Activated naive CD4-positive, alpha-beta T cell treated with anti-CD3 and anti-CD28 coated beads, Interleukin-2, amount 50 U/mL, for 16 hours (primary cell): ENCODE measurements at places on chromosomes 16 and 17.

DNA sequence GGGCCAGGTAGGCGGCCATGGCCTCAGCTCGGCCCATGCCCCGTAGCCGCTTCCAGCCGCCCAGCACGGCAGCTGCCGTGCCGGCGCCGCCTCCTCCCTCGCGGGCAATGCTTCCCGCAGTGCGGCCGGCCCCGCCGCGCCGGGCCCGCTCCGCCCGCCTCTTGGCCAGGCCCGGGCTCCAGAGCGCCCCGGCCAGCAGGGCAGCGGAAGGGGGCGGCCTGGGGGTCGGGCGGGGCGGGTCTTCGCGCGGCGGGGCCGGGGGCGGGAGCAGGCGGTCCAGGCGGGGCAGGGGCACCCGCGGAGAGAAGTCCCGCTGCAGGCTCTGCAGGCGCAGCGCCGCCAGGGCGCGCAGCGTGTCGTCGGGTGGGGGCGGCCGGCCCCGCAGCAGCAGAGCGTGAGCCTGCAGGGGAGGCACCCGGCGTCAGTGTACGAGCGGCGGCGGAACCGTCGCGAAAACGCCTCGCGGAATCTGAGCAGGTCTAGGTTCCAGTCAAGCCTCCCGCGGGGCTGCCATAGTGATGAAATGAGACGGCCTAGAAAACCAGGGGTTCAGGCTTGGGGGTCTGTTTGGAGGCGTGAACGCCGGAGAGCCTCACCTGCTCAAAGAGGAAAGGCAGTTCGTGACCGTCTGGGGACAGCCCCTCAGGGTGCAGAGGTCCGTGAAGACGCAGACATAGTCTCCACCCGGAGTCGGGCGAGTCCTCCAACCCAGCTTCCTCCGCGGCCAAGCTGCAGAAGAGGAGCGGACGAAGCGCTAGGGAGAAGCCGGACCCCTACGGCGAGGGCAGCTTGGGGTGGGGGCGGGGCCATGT lies 6.6 kb downstream of the PLEKHH3 start:
- DNase-seq: peak; percentile 64

DNA sequence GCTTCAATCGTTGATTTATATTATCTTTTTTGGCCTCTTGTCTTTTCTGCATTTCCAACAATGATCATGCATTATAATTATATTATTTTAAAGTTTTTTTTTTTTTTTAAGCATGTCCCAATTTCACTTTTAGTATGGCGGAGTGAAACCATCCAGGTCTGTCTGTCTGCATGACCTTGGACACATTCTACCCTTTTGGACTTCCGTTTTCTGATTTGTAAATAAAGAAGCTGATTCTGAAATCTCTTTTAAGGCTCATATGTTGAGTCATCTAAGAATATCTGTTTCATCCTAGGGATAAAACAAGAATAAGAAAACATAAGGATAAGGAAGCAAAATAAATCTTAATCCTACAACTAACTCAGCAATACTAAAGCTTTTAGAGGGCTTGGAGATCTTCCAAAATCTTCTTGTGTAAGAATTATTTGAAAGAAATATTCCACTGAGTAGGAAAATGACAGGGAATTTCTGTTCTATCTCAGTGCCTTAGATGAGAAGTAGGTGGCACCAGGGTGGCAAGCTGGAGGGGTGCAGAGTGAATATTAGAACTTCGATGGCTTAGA lies 195.7 kb upstream of the TOX3 start:
- DNase-seq: no peak

DNA sequence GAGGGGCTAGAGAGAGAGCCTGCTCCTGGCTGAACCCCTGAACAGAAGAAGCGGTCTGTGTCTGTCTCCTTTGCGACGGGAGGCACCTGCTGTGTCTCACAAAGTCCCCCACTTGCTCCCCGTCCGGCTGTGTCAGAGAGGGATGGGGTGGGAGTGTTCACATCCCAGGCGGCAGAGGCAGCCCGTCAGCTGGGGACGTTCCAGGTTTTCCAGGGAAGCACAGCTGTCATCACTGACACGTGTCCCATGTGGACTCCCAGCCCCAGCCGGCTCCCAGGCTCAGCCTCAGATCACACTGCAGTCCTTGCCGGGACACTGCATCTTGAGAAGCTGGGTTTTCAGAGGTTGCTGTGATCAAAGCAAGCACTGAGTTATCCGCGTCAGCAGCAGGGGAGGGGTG lies 1.6 kb downstream of the TELO2 start:
- no peak for DNase-seq

GRCh38 chr16:75104836-75105235 lies 11.7 kb downstream of the LDHD start:
- no peak for DNase-seq

DNA sequence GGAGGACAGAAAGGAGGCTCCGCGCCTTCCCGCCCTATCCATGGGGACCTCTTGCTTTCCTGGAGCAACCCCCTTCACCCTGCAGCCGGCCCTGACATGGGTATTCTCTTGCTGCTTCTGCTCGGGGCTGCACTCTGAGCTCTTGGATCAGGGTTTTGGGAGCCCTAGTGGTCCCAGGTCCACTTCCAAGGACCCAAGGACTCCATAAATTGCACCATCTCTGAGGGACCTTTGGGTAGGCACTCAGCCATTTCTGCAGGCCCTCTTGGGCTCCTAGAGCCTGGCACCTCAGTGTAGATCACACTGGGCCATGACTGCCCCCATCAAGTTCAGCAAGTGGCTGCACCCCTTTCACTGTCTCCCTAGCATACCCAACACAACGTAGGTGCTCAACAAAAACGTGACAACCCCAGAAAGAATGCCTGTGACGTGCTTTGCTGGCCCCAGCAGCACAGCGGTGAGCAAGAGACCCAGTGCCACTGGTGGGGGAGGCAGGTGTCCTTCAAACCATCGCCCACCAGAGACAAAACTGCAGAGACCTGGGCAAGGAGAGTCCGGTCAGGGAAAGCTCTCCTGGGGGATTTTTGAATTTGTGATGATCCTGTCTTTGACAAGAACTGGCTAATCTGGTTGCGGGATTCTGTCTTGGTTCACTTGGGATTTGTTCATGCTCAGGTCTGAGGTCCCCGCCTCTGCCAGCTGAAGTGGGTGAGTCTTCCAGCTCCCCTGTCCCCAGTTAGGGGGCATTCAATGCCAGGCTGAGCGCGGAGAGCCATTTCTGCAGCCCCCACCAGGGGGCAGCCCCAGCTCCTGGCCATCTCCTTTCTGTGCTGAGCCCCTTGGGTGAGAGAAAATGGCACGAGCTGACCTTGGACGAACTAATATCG lies 2.5 kb upstream of the RAB11FIP4 start:
- DNase-seq: peak; percentile 47

GRCh38 chr17:69492410-69493071 lies 78.0 kb downstream of the MAP2K6 start:
- no peak for DNase-seq

- no peak for DNase-seq
These were observed 70.1 kb upstream of the CREBBP start for GRCh38 chr16:3950343-3951193.

DNA sequence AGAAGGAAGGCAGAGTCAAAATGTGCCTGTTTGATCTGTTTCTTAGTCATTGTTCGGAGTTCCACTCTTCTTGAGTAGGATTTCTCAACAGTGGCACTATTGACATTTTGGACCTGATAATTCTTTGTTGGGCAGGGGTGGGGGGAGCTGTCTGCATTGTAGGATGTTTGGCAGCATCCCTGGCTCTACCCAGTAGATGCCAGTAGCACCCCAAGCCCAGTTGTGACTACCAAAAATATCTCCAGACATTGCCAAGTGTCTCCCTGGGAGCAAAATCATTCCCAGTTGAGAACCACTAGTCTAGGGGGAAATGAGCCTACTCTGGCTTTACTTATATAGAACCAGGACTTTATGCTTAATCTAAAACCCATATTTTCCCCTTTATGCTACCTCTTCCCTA lies 1.1 kb upstream of the GFOD2 start:
- DNase-seq: no peak

- DNase-seq: no peak
These were observed 302.7 kb upstream of the MYOCD start for GRCh38 chr17:12362853-12363455.

GRCh38 chr16:16062023-16062937 lies 112.9 kb downstream of the ABCC1 start:
- no peak for DNase-seq
